H1 (cell line): ENCODE measurements at places on chromosomes 13 and 19. TPM values are rescaled to one million over a fixed set of nuclear protein-coding genes. Genes with fewer than 3 reads are reported as not detected.

- H3K27me3 ChIP-seq = peaks cover 8% of the 10 kb centered on the region; the same call in 1 of the 2 replicates
- H3K4me1 ChIP-seq = peaks cover 9% of the 10 kb centered on the region; the same call in 1 of the 2 replicates
- H3K36me3 ChIP-seq = no peaks in the 10 kb centered on the region
- DNase-seq = peak; percentile 86
Observed at GRCh38 chr13:110306340-110306959, 507 bp downstream of the COL4A1 start.

DNA sequence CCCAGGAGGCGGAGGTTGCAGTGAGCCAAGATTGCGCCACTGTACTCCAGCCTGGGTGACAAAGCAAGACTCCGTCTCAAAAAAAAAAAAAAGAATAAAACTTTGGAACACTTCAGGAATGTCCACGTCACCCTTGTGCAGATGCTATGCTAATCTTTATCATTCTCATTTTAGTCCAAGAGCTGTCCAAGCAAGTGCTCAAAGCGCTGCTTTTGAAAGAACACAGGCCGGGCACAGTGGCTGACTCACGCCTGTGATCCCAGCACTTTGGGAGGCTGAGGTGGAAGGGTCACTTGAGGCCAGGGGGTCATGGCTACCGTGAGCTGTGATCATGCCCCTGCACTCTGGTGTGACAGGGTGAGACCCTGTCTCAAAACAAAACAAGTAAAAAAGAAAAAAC lies 11.1 kb upstream of the UQCR11 start:
- no peak overlapping the region for H3K4me3 ChIP-seq
- DNase-seq = no peak
- H3K36me3 ChIP-seq = peaks cover 80% of the 10 kb centered on the region
- no peak overlapping the region for H3K27ac ChIP-seq

DNA sequence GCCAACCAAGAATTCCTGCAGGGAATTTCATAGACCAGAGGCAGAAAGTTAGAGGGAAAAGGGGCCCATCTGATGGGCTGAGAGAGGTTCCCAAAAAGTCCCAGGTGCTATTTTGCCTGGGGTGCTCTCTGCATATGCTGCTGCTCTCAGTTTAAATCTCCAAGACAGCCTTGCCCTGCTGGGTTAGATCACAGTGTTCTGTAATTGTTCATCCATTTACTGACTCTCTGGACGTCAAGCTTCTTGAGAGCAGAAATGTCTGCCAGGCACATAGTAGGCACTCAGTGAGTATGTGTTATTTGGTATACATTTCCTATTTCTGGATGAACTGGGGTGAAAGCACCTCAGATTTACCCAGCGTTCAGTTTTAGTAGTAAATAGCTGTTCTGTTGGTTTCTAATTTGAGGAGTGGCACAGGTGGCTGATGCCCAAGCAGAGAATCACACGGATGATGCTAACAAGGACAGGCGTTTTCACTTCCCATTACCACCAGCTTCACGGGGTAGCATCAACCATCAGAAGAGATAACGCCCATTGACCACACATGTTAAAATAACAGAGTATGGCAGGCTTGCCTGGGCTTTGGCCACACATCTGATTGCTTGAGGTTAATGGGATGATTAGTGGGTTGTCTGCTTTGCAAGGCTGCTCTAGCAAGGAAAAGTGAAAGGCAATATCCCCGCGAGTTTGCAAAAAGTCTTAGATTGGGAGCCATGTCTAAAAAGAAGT lies 161.1 kb downstream of the SLC7A1 start:
- no peaks in the 10 kb centered on the region for H3K27me3 ChIP-seq
- H3K4me3 ChIP-seq = no peak overlapping the region
- H3K36me3 ChIP-seq = no peaks in the 10 kb centered on the region

GRCh38 chr13:99342723-99343315 lies 35.6 kb upstream of the GPR183 start:
- H3K4me1 ChIP-seq = no peaks in the 10 kb centered on the region
- no peak overlapping the region for H3K4me3 ChIP-seq
- DNase-seq = peak; percentile 36
- no peaks in the 10 kb centered on the region for H3K27me3 ChIP-seq
- H3K36me3 ChIP-seq = peaks cover 2% of the 10 kb centered on the region; the same call in 1 of the 2 replicates

FAM83E gene
- total RNA-seq = 5.3 and 6.5 TPM in 2 replicates

UHRF1 gene
- total RNA-seq = 65.8 and 66.6 TPM in 2 replicates

ZNF442 gene
- total RNA-seq = 2.0 and 2.4 TPM in 2 replicates
